ENCODE measurements at places on chromosomes 13 and 19.

- peak; percentile 5 for DNase-seq
Observed at GRCh38 chr19:28377077-28377476, 835.9 kb downstream of the UQCRFS1 start.

- peak; percentile 11 for DNase-seq
Observed at GRCh38 chr13:87376081-87376480, 295.1 kb upstream of the SLITRK5 start.

GRCh38 chr19:58067240-58067912, 8.3 kb downstream of the ZNF135 start:
- DNase-seq = peak; percentile 7

DNA sequence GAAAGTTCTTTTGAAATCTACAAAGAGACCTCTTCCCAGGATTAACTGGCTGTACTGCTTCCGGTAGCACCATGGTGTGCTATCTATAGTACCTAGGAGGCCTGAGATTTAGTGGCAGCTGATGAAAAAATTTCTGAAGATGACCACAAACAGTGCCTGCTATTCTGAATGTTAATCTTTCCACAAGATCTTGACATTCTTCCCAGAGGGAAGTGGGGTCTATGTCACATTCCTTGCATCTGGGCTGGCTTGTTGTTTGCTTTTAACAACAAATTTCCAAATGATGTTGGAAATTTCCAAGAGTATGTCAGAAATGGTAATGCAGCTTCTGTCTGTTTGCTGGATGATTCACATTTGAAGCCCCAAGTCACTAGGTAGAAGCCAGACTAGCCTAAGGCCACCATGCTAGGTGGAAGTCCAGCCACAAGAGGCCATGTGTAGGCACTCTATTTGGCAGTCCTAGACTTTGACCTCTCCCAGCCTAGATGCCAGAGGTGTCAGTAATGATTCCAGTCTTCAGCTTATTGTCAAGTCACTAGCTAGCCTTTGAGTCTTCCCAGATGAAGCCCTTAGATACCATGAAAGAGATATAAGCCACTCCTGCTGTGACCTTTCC, 22.1 kb downstream of the SPART start:
- peak; percentile 36 for DNase-seq

GRCh38 chr19:39064405-39064804, 19.8 kb upstream of the ACP7 start:
- no peak for DNase-seq

- no peak for DNase-seq
Observed at GRCh38 chr13:39401046-39401705, 201.8 kb downstream of the LHFPL6 start.

DNA sequence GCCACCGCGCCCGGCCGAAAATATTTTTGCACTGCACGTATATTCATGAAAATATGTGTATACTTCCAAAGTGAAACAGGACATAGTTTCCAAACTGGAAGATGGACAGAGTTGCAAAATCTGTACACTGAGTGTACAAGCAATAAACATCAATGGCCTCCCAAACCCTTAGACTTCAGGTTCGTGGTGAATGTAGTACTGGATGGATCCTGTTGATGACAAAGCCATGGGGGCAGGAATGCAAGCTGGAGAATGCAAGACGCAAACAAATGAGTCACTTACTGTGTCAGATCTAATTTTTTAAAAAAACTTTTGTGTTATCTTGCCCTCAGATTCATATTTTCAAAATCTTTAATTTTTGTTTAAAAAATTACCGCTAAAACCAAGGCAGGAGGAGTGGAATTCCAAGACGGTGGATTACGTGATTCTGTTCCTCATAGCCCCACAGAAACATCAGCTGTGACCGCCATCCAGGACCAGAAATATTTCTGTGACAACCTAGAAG, 12.7 kb upstream of the LILRA2 start:
- peak; percentile 6 for DNase-seq

DNA sequence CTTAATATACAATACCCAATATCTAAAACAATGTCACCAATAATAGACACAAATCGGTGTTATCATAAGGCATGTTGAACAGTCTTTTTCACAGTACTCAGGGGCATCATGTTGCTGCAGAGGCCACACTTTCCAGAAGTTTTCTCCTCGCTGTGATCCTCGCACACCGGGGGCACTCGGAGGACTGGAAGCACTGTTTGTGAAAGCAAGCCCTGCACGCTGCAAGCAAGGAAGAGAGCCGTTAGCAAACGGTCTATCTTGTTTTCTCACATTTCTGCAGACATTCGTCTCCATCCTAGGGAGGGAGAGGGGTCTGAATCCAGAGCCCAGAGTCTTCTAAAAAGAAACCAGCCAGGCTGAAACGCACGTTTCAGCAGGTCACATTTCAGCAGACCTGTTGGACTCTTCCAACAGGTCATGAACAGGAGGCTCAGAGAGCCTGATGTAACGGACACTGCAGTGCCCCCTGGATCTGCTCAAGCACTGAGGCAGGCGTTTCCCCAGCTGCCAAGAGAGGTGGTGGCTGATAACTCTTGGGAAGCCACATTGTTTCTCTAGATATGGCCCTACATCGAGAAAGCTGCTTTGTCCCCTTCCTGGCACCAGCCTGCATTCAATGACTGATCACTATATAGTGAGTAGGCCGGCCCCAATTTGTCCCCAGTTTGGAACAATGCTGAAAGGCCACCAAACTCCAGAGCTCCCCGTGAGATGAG, 43.6 kb downstream of the RUBCNL start:
- DNase-seq = no peak

GRCh38 chr19:55591555-55591954, 7.8 kb downstream of the FIZ1 start:
- DNase-seq = no peak

DNA sequence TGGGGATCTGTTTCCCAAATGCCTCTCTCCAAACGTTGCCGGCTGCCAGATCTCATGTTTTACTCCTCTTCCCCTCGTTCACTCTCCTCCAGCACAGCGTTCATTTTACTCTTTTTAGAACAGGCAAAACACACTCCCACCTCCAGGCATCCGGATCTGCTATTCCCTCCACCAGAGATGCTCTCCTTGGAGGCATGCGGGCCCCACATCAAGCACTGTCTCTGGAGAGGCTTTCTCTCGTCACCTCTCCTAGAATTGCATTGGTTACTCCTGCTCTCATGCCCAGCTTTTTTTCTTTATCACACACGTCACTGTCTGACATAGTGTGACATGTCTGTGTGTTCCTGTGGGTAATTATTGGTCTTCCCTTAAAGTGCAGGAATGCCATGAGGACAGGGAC, 20.1 kb upstream of the MYADM start:
- no peak for DNase-seq

DNA sequence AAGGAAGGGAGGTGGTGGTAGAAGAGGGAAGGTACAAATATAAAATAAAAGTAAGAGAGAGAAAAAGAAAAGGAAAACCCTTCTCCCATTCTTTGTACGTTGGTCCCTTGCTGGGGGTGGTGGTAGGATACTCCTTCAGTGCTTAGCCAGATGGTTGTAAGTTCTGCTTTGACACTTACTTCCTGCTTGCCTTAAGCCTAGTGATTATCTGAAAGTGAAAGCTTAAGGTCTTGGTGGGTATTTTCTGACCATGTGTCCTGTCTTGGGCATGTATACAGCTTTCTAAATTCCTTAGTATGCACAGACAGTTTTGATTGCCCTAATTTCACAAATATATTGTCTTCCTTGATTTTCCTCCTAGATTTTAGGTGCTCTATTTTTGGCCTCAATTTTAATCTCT, 314.8 kb downstream of the PCDH17 start:
- no peak for DNase-seq

GRCh38 chr19:38900743-38901190, 998 bp downstream of the NFKBIB start:
- peak; percentile 10 for DNase-seq

DNA sequence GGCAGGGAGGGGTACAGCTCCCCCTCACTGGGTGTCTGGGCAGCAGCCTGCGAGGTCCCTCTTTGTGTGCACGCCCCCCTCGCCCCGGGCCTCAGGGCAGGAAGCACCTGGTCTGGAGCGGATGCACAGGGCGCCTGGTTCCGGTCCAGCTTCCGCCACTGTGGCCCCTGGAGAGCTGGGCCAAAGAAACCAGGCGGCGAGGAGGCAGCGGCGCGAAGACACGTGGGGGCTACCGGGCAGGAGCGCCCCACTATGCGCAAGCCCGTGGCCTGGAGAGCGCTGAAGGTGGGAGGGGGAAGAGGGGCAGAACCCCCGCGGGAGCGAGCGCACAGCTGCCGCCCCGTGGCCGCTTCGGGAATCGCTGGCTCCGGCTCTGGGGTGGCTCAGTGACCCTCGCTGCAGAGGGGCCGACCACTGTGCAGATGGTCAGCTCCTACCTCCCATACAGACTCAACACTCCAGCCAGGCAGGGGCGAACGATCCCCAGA, 1.7 kb upstream of the LYL1 start:
- DNase-seq = no peak

Data from iris pigment epithelial cell (primary cell).